Esophagus squamous epithelium (tissue), 5 donors: ENCODE measurements at places on chromosomes 6 and 20.

- DNase-seq, result no peak
These were observed 7.5 kb downstream of the SRXN1 start for GRCh38 chr20:645318-646106.

DNA sequence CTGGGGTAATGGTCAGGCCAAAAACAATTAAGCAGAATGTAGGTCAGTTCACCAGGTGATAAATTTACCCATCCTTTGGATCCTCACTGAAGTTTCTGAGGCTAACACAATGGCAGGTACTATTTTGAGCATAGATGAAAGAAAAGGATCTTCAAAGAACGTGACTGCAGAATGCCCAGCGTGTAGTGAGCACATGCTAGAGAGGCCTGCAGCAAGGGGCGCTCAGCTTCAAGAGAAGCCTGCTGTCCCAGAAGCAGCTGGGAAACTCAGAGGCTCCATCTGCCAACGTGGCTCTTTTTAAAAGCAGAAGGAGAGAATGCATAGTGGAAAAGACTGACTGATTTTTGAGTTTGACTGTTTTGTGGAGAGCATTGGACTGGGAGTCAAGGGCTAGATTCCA lies 57.4 kb downstream of the CD83 start:
- DNase-seq, result no peak

- no peak for DNase-seq
These were observed 2.5 kb downstream of the RNF217 start for GRCh38 chr6:124964764-124965105.

DNA sequence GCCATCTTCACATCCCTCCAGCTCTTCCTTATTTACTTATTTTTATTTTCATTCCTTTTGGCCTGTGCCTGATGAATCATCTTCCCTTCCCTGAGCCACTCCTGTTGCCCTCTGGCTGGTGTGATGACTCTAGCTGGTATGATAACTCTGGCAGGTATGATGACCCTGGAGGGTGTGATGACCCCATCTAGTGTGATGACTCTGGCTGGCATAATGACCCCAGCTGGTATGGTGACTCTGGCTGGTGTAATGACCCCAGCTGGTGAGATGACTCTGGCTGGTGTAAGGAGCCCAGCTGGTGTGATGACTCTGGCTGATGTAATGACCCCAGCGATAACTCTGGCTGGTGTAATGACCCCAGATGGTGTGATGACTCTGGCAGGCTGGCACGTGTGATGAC lies 426.8 kb downstream of the QKI start:
- DNase-seq, result no peak

DNA sequence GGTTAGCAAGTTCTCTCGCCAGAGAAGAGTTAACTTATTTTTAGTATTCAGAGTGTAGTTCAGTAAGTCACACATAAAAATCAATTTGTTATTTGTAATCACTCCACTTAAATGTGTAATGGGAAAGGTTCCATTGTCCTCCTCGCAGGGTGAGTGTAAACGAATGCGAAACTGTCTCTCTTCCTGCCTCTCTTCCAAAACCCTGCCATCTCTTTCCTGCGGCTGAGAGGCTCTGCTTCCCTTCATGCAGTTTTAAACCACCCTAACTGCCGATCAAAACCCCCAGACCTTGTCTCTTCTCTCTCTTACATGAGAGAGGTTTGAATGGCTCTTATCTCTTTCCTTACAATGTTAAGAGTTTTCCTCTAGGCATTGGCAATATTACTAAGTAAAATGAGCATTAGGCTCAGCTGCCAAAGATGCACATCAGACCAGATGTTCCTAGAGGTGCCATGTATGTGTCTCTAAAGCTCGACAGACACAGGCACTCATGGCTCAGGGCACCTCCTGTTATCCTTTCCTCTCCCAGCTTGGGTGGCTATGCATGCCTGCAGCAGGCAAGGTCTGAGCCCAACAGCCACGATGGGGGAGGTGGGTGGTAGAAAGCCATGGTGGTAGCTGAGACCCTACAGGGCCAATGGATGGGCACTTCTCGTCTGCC lies 91.2 kb downstream of the JARID2 start:
- no peak for DNase-seq

DNA sequence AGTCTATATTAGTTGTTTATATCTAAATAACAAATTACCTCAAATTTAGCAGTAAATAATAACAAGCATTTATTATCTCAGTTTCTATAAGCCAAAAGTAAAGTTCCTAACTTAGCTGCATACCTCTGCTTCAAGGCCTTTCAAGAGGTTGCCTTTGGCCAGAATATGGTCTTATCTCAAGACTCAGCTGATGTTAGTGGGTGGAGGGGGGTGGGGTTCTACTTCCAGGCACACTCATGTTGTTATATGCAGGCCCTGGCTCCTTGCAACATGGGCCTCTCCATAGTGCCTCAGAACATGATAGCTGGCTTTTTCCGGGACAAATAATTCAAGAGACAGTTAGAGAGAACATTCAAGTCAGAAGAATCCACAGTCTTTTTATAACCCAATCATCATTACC lies 266.0 kb downstream of the ADGRB3 start:
- DNase-seq, result no peak

- DNase-seq, result no peak
These were observed 205.4 kb downstream of the TPBG start for GRCh38 chr6:82569022-82569421.

GRCh38 chr20:6074145-6074561 lies 20.3 kb upstream of the LRRN4 start:
- DNase-seq, result no peak

DNA sequence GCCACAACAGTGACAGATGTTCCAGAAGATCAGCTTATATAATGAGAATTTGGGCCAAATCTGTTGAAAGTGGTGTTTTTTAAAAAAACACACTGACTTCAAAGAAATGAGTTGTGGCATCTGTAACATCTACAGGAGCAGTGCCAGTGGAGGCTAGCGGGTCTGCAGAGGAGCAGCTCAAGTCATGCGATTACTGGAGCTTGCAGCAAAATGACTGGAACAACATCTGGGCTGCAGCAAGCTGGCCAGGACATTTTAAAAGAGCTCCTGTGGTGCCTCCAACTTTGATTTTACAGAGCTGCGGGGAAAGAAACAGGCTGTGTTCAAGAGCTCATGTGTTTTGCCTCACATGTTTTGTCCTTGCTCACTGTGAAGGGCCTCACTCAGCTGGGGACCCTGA lies 57.2 kb downstream of the TBX18 start:
- DNase-seq, result no peak

DNA sequence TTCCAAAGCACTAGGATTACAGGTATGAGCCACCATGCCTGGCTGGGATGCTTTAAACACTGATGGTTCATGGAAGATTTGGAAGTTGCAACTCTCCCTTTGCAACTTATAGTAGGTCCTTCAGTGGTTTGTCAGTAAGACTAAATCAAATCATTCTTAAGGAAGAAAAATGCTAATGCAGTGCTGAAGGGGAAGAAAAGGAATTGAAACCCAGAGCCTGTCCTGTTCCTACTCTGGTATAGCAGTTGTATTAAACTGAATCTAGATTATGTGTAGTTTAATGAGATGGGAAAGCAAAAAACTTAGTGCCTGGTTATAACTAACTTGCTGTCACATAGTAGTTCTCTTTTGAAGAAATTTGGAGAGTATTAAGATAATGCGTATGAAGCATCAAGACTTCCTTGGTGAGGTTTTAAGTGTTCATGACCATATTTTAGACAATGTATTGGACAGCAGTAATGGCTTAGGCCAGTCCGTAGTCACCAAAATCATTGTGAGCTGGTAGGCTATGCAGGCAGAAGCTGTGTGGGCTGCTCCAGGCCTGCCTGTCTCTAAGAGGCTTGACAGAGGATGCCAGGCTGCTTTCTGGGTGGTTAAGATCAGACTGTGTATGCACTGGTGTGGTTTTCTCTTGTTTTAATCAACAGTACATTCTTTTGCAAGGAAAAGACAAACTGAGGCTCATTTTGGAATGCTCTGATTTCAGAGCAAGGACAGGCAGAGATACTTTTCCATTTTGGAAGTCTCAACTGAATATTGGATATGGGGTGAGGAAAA lies 14.0 kb downstream of the PAQR8 start:
- no peak for DNase-seq

GRCh38 chr6:148166339-148166968 lies 176.2 kb upstream of the SASH1 start:
- DNase-seq, result no peak

DNA sequence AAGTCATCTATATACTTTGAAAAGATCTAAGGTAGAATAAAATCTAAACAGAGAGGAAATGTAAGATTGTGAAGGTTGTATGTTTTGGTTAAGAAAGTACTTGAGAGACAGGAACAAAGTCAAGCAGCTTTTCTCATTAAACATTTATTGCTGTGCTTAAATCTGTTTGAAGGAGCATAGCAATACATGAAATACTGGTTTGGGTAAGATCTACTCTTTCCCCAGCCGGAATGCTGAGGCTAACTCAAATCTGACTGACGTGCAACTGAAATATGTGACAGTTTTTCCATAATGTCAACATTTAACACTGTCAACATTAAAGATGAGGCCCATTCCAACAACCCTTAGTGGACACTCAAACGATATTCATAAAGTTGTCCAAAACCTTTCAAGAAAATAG lies 59.9 kb downstream of the MAN1A1 start:
- no peak for DNase-seq

- no peak for DNase-seq
These were observed 210.8 kb downstream of the TBXT start for GRCh38 chr6:165956874-165957273.

GRCh38 chr20:56229812-56230211 lies 18.7 kb upstream of the MC3R start:
- no peak for DNase-seq

GRCh38 chr20:60752741-60753420 lies 499.2 kb upstream of the CDH4 start:
- DNase-seq, result no peak

- DNase-seq, result no peak
These were observed 68.9 kb downstream of the TBC1D7 start for GRCh38 chr6:13259393-13259792.

GRCh38 chr20:10679269-10679668 lies 5.5 kb upstream of the JAG1 start:
- no peak for DNase-seq

DNA sequence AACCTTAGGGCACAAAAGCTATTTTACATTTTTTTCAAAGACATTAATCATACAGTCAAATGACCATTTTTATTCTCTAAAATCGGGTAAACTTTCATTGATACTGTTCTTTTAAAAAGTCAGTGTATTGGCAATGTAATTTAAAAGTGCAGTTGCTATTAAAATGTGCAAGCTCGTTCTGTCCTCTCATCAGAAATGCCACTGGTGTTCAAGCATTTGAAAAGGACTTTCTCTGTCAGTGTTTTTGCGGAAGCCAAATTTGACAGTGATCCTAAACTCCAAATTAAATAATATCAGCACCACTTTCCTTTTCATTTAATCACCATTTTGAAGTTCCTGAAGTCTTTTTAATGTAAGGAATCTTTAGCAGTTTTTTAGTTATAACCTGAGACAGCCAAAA lies 69.6 kb downstream of the AFG1L start:
- no peak for DNase-seq

- DNase-seq, result no peak
These were observed 74.0 kb upstream of the MYL9 start for GRCh38 chr20:36467076-36467999.

DNA sequence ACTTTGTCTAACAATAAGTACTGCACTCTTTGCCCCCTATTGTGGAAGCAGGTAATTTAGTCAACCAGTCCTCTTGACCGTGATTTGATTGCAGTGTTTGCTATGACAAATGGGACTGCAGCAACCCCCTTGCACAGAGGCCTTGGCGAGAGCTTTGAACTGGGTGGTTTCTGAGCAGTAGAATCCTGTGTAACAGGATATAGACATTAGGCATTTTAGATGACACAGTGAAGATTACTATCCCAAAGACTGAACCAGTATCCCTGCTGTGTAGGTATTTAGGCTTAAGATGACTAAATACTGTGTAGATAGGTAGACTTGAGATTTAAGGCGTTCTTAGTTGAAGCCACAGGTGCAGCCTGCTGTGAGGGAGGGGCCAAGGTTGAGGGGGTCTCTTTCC lies 9.9 kb downstream of the DNMT3B start:
- DNase-seq, result no peak

DNA sequence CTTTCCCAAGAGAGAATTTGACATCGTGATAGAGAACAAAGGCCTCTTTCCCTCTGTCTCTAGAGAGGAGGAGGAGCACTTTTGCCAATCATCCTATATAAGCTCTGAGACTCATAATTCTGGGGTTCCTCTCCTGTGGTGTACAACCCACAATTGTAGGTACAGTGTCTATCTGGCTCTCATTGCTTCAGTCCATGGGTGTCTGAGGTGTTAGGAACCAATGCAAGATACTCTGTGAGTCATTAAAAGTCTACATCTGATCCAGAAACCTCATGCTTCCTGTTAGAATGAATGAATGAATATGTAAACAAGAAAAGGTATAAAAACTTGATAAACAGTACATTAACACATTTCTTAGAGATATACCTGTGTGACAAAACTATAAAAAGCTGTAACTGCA lies 356.7 kb downstream of the QKI start:
- no peak for DNase-seq

GRCh38 chr6:134980846-134981245 lies 30.9 kb upstream of the ALDH8A1 start:
- DNase-seq, result no peak

DNA sequence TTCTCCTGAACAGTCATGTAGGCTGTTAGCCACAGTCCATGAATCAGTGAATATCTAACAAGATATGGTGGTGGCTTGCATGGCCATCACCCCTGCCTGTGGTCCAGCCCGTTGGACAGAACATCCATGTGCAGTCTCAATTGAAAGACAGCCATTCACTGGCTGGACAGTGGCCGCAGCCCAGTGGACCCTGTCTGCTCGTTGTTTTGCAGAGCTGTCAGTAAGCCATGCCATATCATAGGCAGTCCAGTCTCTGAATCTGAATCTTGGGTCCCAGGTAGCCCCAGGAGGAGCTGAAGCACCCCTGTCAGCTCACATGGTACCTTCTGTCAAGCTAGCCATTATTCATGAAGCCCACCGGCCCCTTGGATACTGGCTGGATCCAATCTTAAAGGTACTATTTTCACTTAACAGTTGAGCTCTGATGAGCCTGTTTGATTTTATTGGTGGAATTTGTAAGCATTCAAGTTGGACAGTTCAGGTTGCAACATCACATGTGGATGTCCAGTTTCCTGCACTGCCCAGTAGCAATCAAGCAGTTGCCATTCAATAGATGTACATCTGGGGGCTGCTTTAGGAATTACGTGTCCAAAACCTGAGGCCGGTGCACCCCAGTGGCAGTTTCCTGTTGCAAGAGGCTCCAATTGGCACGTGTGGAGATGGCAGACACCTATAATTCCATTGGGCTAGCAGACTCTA lies 37.8 kb downstream of the SERPINB1 start:
- no peak for DNase-seq

DNA sequence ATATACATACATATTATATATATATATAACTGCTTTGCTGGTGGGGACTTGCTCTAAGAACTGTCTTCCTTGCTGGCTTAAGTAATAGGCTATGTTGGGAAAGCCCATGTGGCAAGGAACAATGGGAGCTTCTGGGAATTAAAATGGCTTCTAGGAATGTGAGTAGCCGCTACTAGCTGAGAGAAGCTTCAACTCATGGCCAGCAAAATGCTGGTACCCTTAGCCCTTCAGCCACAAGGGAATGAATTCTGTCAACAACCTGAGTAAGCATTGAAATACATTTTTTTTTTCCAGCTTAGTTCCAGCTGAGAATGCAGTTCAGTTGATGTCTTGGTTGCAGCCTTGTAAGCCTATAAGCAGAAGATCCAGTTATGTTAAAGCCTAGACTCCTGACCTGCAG lies 911.7 kb upstream of the MAP3K7 start:
- no peak for DNase-seq

GRCh38 chr6:5339786-5340185 lies 78.5 kb downstream of the FARS2 start:
- no peak for DNase-seq
